ENCODE measurements at places on chromosomes 3 and 15. TPM values are rescaled to one million over a fixed set of nuclear protein-coding genes. Genes with fewer than 3 reads are reported as not detected.
A peak's percentile ranks its signal among the peaks of the same experiment; 100 is the strongest.

DNA sequence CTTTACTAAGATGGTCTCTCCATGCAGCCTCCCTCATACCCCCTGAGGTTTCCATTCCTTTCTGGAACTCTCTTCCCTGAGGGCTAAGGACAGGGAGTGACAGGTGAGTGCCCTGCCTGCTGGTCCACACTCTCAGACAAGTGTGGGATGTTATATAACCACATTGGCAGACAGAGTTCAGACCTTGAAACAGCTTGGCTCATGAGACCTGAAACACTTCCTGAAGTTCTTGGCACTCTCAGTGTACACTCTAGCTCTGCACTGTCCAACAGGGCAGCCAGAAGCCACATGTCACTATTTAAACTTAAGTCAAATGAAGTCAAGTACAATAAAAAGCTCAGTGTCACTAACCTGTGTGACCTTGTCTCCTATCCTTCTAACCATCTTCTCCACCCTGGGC is 188.5 kb downstream of the ZNF621 start:
- no peak for DNase-seq
- no peak overlapping the region for H3K4me3 ChIP-seq
- H3K27ac ChIP-seq, result no peak overlapping the region
- H3K27me3 ChIP-seq, result no peaks in the 10 kb centered on the region
- no peaks in the 10 kb centered on the region for H3K36me3 ChIP-seq
- no peaks in the 10 kb centered on the region for H3K4me1 ChIP-seq

DNA sequence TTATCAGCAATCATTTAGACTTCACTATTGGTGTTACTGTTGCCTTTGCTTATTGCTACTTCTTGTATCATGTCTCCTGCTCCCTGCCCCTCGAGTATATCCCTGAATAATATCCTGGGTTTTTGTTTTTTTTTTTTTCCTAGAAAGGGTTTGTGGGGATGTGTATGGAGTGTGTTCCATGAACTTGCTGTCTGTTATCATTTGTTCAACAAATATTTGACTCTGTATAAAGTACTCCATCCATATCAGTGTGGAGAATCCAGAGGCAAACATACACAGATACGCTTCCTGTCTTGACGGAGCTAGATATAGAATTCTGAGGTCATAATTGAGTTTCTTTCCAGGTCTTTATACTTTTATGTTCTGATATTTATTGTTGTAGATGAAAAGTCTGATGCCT is 31.8 kb upstream of the GOLGA6L9 start:
- H3K27ac ChIP-seq, result no peak overlapping the region
- DNase-seq, result no peak
- no peaks in the 10 kb centered on the region for H3K36me3 ChIP-seq
- no peaks in the 10 kb centered on the region for H3K27me3 ChIP-seq
- no peak overlapping the region for H3K4me3 ChIP-seq

GRCh38 chr3:171688593-171688992 is 121.7 kb downstream of the PLD1 start:
- H3K36me3 ChIP-seq, result no peaks in the 10 kb centered on the region
- no peaks in the 10 kb centered on the region for H3K4me1 ChIP-seq
- H3K4me3 ChIP-seq, result no peak overlapping the region
- DNase-seq, result no peak

- H3K27me3 ChIP-seq, result no peaks in the 10 kb centered on the region
- H3K4me1 ChIP-seq, result no peaks in the 10 kb centered on the region
- DNase-seq, result peak; percentile 46
- no peak overlapping the region for H3K27ac ChIP-seq
- no peaks in the 10 kb centered on the region for H3K36me3 ChIP-seq
Measured at GRCh38 chr3:127092776-127093175, 100.2 kb upstream of the PRR23E start.

GRCh38 chr15:20344601-20345400 is 196.8 kb downstream of the GOLGA6L6 start:
- DNase-seq, result peak; percentile 42
- H3K4me3 ChIP-seq, result no peak overlapping the region
- H3K27me3 ChIP-seq, result no peaks in the 10 kb centered on the region
- no peaks in the 10 kb centered on the region for H3K36me3 ChIP-seq
- no peaks in the 10 kb centered on the region for H3K4me1 ChIP-seq
- no peak overlapping the region for H3K27ac ChIP-seq

- no peaks in the 10 kb centered on the region for H3K4me1 ChIP-seq
- no peak overlapping the region for H3K27ac ChIP-seq
- no peak for DNase-seq
- H3K36me3 ChIP-seq, result no peaks in the 10 kb centered on the region
Measured at GRCh38 chr15:35141743-35142471, 56.8 kb upstream of the NANOGP8 start.

Gene BFSP2
- total RNA-seq, result 0.41 TPM

Gene SCAANT1
- not detected for total RNA-seq

Gene CLDN16
- total RNA-seq, result 27.3 TPM
